ENCODE measurements at places on chromosomes 16 and 17.
A peak's percentile ranks its signal among the peaks of the same experiment; 100 is the strongest.

DNA sequence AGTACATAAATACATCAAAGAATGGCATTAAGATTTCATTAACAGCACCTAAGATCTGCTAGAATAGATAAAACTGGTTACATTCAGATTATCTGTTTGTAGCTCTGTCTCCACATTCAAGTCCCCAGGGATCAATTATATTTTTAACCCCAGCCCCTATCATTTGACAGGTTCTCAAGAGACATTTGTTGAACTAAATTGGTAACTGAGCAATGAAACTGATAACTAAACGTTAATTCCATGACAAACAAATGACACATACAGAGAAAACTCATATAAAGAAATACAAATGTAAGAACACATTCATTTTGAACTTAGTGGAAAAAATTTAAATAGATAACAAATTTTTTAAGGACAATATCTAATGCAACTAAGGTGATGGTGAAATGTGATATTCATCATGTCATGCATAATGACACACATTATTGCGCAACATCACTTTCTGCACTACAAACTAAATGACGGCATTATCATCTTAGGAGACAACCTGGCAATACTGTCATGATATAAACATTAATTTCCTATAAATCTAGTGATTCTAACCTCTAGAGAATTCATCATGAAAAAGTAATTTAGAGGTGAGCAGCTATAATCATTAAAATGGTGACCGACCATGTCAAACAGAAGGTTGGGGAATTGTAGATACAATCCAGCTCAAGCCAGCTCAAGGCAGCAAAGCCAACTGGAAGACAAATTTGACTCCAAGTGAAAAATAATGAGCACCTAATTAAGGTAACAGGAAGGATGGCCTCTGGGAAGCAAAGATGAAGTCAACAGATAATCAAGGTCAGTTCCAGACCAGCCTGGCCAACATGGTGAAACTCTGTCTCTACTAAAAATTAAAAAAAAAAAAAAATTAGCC lies 9.5 kb downstream of the ARHGAP17 start:
- no peak for DNase-seq

DNA sequence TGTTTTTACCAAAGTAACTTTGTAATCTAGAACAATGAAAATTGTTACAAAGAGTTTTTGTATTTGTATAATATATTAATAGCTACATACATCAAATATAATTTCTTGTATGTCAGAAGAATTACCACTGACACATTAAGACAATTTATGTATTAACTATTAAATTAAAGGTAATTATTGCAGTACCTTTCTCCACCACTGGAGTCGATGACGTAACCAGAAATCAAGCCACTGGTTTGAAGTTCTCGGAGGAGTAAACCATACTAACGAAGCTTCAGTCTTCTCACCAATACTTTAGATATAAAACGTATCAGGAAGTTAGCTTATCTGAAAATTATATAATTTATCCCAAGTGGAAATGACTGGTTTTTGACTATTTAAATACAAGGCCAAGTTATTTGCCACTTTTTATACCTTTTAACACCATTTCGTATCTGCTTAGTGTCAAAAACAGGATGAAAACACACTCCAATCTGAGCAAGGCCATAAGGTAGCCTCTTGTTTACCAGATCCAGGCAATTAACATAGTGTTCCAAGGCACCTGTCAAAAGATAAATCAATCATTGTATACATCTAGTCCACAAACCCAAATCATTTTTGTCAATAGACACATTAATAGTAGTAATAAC lies 4.3 kb downstream of the POLG2 start:
- DNase-seq, result peak; percentile 42

- no peak for DNase-seq
These were observed 30.0 kb downstream of the IL21R start for GRCh38 chr16:27431773-27432532.

DNA sequence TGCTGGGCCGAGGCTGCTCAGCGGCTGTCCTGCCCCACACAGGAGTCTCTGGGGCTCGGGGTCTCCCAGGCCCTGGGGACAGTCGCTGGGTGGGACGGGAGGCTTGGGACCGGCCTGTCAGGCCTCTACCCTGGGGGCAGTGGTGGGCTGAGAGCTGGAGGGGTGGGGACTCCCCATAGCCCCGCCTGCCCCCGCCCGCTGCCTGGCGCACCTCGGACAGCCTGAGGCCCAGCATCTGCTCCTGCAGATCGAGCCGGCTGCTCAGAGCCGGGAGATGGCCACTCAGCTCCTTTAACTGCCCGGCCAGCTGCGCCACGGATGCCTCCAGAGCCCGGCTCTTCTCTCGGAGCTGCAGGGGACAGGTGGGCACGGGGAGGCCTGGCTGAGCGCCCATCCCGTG lies 6.7 kb downstream of the PERCC1 start:
- no peak for DNase-seq

DNA sequence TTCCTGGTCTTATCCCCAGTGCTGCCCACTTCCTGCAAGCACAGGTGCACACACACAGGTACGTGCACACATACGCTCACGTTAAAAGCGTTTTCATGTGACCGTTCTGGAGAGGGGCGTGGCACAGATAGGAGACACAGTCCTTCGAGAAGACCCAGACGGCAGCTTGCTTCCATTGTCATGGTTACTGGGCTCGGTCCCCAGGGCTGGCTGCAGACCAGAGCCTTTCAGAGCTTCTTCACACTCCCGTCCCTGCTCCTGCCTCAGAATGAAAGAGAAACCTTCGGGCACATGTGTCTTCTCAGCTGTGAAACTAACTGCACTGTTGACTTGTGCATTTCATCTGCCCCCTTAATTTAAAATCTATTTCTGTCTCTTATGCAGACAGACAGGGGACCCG lies 154.2 kb downstream of the PITPNC1 start:
- DNase-seq, result peak; percentile 35

- DNase-seq, result no peak
These were observed 3.3 kb upstream of the GAA start for GRCh38 chr17:80097844-80098691.

DNA sequence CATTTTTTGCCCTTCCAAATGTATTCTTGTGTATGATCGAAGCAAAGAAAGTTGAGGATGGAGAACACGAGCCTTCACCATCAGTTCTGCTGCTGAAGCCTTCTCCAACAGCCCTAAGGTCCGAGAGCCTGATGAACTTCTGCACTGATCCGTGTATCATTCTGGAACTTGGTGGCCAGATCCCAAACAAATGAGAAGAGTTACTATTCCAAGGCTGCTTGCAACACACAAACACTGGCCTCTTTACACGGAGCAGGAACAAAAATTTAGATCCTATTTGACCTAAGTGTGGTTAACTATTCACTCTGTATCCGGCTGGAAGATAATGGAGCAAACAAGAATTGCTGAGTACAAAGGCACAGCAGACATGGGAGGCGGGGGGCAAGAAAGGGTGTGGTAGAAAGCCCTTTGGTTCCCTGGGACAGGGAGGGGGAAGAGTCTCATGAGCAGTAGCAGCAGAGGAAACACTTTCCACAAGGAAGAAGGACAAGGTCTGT lies 282.9 kb downstream of the SOX9 start:
- peak; percentile 92 for DNase-seq

- no peak for DNase-seq
These were observed 32.6 kb upstream of the ZFP90 start for GRCh38 chr16:68506331-68507053.

DNA sequence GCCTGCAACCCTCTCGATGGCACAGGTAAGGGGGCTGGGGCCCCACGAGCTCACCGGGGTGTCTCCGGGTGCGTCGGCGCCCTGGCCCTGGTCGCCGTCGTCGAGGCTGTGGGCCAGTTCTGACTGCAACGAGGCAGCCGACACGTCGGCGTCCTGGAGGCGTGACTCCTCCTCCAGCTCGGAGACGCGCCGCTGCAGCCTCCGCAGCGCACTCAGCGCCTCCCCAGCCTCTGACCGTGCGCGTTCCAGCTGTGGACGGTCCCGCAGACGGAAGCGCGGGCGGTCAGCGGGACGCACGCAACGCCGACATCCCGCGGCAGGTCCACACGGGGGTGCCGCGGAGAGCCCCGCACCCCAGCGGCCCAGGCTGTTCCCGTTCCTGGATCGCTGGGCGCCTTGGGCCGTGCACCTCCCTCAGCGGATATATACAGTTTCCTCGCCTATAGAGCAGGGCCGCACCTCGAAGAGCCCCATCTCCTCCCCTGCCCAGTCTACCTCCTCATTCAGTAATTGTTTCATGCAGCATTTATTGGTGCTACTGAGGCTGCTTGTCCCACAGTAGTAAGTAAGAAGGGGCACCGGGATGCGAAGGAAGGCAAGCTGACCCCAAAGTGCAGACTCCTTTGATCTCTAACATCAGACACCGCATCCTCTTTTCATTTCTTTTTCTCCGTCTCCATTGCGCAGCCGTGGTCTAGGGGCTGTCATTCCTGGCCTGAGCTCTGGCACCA lies 5.8 kb downstream of the THOC6 start:
- DNase-seq, result no peak

DNA sequence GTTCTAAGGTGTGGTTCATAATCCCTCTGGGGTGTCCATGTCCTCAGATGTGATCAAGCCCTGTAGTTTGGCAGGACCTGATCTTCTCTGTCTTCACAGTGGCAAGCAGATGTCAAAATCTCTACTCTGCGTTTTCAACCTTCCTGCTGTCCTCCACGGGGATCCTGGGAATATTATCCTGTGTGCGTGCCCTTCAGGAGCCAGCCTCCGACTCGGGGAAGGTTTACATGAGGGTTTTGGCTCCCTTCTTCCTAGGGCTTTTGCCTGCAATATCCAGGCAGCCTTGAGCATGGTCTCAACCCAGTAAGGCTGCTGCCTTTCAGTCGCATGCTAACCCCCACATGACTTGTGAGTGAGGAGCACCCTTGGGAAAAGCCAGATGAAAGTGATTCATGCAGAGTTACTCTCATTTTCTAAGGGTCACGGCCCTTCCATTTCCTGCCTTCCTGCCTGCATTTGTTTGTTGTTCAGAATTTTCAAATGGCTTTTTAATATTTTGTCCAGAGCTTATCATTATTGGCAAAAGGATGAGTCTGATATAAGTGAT lies 202.2 kb upstream of the CHMP6 start:
- no peak for DNase-seq

- no peak for DNase-seq
These were observed 30.6 kb upstream of the ENDOV start for GRCh38 chr17:80384078-80384960.

DNA sequence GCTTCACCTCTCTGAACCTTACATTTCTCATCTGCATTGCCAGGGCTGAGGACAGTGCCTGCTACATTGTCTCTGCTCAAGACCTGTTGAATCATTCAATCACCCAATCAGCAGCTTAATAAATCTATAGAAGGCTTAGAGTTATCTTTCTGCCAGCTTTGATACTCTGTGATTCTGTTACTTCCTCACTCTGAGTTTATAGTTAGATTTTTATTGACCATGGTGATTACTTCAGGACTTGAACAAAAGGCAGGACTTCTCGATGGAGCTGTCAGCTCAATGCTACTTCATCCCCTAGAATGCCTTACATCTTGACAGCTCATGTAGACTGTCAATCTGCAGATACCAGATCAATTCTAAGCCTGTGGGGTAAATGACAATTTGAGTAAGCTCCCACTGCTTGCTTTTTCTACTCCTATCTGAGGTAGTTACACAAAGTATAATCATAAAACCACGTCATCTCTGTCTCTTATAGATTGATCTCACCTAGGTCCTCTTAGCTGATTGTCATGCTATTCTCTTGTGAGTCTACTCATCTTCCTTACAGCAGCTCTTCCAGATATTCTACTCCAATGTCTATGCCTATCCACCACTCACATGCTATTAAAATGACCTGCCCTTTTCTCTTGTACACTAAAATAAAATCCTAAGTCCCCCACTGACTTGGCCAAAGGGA lies 318.3 kb upstream of the CA10 start:
- DNase-seq, result no peak

- DNase-seq, result peak; percentile 32
These were observed 6.8 kb downstream of the KRT37 start for GRCh38 chr17:41417576-41418015.

GRCh38 chr16:1326391-1326790 lies 7.1 kb upstream of the BAIAP3 start:
- DNase-seq, result no peak

- no peak for DNase-seq
These were observed 636 bp upstream of the ERN1 start for GRCh38 chr17:64130559-64131001.

GRCh38 chr16:27531826-27532800 lies 17.6 kb downstream of the GTF3C1 start:
- DNase-seq, result no peak

DNA sequence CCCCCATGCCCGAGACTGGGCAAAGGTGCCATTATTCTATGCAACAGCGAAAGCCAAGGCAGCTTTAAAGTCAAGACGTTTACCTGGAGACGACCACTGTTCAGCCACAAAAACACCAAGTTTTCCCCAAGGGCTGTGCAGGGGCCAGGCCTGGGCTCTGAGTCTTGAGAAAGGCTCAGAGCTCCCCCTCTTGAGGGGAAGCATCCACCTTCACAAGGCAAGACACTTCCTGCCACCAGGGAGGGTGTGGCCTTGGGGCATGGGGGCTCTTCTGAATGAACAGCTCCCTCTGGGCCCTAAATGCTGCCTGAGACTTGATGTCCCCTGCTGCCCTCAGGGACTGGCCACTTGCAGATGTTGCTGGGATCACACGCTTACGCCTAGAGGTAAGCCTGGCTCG lies 26.5 kb downstream of the PDIA2 start:
- no peak for DNase-seq

DNA sequence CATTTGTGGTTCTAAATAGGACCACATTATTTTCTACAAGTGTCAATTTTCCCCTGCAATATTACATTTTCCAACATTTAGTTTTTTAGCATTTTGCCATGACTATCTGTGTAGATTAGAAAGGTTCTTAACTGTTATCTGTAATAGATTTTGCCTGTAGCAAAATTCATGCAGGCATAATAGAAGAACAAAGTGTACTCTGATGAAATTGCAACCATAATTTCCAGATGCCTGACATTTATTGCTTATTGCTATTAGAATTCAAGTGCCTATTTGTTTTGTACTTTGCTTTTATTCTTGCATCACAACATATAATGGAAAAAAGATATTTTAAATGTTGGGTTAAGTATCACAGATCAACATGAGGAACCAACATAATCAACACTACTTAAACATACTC lies 337.7 kb downstream of the TOX3 start:
- no peak for DNase-seq

DNA sequence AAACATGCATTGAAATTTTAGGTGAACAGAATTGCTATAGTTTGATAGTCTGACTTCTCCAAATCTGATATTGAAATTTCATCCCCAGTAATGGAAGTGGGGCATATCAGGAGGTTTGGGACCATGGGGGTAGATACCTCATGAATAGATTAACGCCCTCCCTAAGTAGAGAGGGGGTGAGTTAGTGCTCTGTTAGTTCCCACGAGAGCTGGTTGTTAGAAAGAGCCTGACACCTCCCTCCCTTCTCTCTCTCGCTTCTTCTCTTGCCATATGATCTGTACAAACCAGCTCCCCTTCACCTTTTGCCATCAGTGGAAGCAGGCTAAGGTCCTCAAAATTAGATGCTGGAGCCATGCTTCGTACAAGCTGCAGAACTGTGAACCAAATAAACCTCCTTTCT lies 78.8 kb downstream of the BRIP1 start:
- no peak for DNase-seq

GRCh38 chr16:49419006-49419405 lies 45.4 kb downstream of the C16orf78 start:
- no peak for DNase-seq

GRCh38 chr17:49505854-49506253 lies 10.8 kb downstream of the NGFR start:
- DNase-seq, result no peak
